ENCODE measurements at places on chromosomes 3 and 15.

GRCh38 chr15:63349156-63349555 lies 32.5 kb downstream of the CA12 start:
- DNase-seq, result no peak

DNA sequence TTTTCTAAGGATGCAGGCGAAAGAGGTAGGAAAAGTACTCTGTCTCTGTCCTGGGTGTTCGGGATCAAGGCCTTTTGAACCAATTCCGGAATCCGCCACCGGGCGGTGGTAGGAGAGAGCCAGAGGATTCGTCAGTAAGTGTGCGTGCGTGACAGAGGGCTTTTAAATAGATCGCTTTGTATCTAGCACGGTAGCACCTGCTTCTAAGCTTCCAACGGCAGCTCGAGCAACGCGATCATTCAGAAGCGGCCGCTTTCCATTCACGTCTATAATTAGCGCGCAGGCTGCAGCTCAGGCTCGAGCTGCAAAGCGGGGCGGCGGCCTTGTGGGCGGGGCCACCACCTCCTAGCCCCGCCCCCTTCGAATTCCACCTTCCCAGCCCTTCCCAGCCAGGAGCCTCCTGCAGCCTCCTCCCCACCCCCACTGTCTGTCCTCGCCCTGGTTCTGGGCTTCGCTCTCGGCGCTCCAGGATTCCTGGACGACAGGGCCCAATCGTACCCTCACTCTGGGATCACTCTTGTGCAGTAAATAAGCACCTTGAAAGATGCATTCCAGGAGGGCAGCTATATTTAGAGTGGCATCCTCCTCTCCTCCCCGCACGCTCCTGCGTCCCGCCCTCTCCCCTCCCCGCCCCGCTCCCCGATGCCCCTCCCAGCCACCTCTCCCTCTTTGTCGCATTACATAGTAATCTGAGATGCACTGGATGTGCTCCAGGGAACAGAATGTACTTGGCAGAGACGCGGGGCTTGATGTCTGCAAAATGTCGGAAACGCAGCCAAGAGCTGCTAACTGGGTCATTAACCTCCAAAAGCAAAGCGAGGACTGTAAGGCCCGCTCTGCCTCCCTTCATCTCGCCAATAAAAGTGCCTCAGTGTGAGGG lies 224.1 kb upstream of the TPRG1 start:
- DNase-seq, result peak; percentile 72

DNA sequence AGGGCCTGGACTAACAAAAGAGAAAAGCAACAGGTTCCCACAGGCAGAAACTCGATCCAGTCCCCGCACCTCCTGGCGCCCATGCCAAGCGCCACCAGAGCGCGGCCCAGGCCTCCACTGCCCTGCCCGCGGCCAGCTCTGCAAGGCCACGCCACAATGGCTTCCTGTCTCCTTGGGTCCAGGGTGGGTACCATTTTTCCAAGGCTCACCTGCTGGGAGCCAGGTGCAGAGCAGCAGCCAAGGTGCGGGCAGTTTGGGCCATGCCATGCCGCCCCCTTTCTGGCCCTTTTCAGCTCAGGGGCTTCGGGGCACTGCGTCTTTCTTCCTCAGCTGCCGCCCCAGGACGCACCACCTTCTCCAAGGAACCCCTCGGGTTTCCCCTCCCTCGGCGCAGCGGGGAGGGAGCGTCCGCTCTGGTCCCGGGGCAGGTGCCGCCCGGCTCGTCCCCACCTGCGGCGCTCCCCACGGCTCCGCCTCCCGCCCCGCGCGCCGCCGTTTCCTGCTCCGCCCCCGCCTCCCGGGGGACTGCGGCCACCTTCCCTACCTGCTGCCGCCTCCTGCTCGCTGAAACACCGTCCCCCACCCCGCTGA lies at the start of gene ILDR1:
Gene ILDR1 (minus strand): TSS at position 437 of the 591 bp plus-strand sequence. CDS start 170 bp downstream, at position 267.
- DNase-seq, result no peak

DNA sequence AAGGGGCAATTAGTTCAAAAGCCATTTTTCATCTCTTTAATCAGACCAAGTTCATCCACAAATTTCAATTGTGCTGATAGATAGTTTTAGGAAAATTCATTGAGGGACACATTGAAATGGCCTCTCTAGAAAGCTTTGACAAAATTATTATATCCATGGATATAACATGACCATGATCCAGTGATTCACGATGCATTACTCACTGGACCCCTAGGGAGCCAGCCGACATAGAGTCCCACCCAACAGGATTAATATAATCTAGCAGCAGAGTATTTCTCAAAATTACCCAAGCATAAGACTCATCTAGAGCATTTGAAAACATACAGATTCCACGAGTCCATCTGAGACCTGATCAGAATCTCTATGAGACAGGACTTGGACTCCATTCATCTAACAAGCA lies 100.3 kb downstream of the FRMD5 start:
- DNase-seq, result no peak

GRCh38 chr3:55615039-55615693 lies 128.1 kb upstream of the WNT5A start:
- no peak for DNase-seq

- no peak for DNase-seq
Measured at GRCh38 chr3:72018343-72018984, 233.5 kb upstream of the PROK2 start.

DNA sequence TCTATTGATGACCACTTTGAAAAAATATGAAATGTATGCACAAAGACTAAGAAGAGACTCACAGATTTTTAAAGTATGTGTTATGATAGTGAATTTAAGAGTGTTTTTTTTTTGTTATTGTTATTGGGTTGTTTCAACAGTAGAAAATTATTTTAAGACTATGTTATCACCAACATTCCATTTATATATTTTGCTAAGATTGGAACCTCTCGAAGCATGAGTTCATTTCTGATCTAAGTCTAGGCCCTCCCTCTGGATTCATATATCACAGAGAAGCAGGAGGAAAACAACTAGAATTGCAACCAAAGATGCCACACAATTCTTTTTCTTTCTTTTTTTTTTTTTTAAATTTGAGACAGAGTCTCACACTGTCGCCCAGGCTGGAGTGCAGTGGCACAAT lies 46.8 kb downstream of the ITGB5 start:
- no peak for DNase-seq

GRCh38 chr3:126464997-126465396 lies 10.7 kb downstream of the ZXDC start:
- DNase-seq, result no peak

GRCh38 chr3:25427563-25427941 lies 511 bp upstream of the RARB start:
- DNase-seq, result no peak

DNA sequence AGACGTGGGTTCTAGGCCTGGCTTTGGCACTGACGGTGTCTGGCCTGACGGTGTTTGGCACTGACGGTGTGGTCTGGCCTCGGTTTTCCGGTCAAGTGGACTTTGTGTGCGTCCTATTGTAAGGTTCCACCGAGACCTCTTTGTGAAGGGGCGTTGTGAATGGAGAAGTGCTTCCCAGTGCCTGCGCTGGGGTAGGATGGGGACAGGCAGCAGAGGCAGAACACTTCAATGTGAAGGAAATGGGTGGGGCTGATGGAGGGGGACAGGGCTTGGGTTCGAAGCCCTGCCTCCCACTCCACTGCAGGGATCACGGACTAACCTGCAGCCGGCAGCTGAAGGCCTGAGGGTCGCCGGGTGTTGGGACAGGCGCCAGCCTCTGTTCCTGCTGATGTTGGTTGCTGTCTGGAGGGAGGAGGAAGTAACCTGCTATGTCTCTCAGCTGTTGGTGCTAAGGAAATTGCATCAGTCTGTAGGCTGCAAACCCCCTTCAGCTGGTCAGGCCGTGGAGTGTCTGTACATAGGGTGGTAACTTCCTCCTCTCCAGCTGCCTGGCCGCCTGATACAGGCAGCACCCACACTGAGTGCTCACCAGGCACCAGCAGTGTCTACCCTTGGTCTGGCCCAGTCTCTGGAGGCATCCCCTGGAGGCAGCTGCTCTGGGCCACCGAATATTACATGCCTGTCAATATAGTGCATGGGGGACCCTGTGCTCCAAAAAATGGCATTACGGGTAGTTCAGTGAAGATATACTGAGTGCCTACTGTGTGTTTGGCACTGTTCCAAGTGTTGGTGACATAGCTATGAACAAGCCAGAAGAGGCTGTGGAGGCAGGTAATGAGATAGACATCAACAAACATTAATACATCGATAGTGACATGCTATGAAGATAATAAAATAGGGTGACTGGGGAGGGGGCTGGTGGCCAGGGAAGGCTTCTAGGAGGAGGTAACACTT lies 1.1 kb downstream of the TM6SF1 start:
- DNase-seq, result peak; percentile 48

GRCh38 chr15:85825118-85825517 lies 30.4 kb upstream of the KLHL25 start:
- DNase-seq, result no peak

- no peak for DNase-seq
Measured at GRCh38 chr3:158483701-158484235, 87.2 kb upstream of the MLF1 start.

DNA sequence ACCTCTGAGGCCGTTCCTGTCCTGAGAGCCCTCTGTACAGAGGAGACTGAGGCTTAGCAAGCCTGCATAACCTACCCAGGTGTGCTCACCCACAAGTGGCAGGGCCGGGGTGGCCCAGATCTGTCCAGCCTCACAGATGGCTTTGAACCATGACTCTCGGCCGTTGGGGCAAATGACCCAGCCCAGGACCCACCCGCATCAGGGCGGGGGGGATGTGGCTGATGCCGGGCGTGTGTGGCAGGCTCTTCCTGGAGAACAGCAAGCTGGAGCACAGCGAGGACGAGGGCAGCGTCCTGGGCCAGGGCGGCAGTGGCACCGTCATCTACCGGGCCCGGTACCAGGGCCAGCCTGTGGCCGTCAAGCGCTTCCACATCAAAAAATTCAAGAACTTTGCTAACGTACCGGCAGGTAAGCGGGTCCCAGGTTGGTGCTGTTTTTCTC lies 133.5 kb downstream of the LRRK1 start:
- DNase-seq, result no peak

- DNase-seq, result no peak
Measured at GRCh38 chr3:35064761-35065160, 574.6 kb upstream of the ARPP21 start.

- DNase-seq, result no peak
Measured at GRCh38 chr3:143090486-143090885, 29.1 kb upstream of the CHST2 start.

DNA sequence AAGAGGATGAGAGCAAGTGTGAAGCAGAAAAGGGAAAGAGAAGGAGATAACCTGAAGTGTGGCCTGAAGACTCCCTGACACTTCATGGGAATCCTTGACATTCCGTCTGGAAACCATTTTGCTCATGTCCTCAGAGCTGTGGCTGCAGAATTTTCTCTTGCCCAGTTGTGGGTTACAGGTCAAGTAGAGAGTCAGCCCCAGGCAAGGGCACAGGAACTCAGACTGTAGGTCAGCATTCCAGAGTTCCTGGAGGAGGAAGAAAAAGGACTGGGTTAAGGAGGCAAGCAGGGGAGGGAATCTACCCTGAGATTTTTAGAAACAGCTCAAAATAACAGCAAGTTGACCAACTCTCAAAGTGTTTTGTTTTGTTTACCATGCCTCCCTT lies 4.1 kb upstream of the THSD4 start:
- peak; percentile 66 for DNase-seq

- no peak for DNase-seq
Measured at GRCh38 chr15:78147566-78147965, 1.6 kb upstream of the IDH3A start.

- peak; percentile 35 for DNase-seq
Measured at GRCh38 chr3:172315401-172316091, 132.7 kb downstream of the GHSR start.

DNA sequence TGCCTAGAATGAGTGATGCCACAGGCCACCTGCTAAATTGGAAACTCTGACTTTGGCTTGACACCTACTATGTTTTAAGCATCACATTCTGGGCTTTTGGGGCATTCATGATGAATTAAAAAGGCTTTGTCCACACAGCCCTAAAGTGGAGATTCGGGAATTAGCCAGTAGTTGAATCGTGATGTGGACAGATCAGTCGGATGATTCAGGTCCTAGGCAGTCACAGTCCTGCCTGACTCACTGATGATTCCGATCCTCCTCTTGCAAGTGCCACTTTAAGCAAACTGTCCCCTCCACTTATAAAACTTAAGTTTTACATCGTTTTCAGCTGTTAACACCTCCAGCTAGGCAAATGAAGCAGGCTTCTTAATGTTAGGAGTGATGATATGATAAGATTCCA lies 75.3 kb downstream of the SYNPR start:
- no peak for DNase-seq

GRCh38 chr3:15497964-15498363 lies 23.5 kb downstream of the COLQ start:
- DNase-seq, result no peak

GRCh38 chr15:88399021-88399685 lies 68.0 kb downstream of the MRPL46 start:
- DNase-seq, result no peak

DNA sequence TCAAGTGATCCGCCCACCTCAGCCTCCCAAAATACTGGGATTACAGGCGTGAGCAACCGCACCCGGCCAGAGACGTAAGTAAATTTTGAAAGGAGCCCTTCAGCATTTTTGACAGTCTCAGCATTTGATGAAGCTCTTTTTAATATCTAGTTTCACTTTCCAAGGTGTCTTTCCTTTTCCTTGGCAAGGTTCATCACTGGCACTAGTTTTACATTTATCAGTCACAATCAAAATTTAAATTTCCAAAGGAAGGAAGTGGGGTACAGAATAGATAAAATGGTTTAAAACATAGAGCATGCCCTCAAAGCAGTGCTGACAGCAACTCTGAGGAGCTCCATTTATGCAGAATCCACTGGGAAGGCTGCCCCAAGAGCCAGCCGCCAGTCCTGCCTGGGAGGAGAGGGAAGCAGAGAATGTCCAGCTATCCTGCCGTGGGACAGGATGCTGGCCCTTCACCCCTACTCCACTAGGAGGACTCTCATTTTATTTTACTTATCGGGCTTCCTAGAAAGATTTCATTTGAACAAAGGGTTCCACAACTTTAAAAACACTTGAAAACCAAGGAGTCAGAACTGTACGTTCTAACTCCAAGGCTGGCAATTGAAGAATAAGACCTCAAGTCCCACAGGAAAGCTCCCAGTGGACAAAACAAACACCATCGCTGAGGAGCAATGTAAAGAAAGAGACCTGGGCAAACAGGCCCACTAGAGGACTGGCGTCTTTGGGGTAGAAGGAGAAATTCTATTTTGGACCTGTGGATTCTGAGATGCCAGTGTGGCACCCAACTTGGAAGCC lies 9.9 kb downstream of the SFMBT1 start:
- DNase-seq, result no peak

- no peak for DNase-seq
Measured at GRCh38 chr3:186330772-186331460, 31.1 kb downstream of the DGKG start.

Measured in NCI-H226 (cell line).